ENCODE measurements at places on chromosomes 16 and 17.

DNA sequence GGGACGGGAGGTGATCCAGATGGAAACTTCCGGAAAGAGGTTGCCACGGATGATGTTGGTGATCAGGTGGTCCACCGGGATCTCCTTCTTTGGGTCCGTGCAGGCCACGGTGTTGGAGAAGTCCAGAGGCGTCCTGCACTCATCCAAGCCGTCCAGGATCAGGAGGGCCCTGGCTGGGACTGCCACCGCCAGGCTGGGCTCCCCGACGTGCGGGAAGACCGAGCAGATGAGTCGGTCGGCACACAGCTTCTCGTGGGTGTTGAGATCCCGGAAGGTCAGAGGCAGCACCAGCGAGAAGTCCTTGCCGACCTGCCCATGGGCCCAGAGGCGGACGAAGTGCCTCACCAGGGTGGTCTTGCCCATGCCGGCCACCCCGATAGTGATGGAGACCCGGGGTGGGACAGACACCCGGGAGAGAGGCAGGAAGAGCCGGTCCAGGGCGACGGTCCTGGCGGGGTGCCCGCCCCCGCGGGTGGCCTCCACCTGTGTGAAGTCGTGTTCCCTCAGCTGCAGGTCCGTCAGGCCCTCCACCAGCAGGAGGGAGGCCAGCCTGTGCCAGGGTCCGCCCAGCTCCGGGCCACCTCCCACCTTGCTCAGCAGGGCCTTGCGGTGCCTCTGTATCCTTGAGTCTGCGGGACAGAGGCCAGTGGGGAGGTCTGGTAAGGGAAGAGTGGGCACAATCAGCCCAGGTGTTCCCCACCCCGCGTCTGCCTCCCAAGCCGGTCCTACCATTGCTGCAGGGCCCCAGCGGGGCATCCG is 12.9 kb downstream of the NLRC3 start:
- no peak for DNase-seq

- no peak for DNase-seq
Observed at GRCh38 chr16:55466209-55466608, 12.8 kb upstream of the MMP2 start.

DNA sequence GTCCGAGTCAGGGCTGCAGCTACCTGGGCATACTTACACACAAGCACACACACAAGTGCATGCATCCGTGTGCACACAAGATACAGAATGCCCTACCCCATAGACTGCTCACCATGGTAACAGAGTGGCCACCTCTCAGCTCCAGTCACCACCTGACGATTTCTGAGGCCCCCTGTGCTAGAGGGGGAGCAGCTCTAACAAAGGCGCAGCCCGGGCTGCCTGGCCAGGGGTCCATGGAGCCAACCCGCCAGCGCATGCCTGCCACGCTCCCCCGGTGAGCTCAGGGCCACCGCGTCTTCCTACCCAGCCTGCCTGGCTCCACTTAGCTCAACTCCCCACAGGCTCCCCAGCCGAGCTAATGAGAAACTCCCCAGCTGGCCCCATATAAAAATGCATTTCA is 75.5 kb downstream of the ZNF423 start:
- DNase-seq: no peak

DNA sequence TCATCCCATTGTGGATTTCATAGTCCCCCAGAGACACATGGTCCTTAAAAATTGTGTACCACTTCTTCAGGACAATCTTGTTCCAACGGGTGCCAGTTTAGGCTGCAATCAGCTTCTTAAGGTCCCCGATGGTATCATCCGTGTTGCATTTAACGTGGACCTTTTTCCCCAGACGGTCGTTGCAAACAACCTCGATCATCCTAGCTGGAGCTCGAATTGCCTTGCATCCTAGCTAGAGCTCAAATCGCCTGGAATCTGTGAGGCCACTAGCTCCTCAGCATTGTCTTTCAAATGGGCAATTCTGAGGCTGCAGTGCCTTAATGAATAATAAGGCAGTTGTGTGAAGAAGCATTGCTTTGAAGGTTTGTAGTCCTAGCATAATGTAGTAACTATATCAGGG is 37.7 kb upstream of the RHBDL3 start:
- no peak for DNase-seq

DNA sequence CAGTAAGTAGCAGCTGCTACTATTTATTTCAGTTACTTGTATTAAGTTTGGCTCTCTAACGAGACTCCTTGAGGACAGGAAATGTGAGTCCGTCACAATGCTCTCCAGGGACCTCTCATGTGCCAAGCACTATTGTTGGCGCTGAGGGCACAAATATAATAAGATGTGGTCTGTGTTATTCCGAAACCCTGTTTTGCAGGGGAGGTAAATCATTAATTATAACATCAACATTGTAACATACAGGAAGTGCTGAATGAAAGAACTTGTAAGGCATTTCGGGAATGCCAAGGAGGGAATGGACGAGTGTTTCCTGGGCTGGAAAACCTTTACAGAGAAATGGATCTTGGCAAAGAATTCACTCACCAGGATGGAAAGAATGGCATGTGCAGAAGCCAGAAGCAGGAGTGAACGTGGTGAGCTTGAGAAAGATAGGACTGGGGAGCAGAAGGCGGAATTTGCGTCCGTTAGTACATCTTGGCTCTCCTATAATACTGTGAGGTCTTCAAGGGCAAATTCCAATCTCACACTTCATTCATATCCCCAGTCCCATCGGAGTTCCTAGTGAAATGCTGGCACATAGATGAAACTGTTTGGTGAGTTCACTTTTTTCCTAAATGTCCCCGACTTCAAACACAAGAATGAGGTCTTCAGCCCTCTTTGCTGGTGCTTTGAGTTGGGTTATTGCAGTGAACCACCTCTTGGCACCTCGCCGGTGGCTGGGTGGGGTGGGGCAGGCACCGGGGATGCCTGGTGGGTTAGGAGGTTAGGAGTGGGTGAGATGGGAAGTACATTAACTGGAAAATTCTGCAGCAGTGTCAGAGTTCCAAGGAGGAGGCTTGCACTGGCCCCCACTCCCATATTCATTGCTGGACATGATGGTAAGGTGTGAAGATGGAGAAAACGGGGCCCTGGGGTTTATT is 11.5 kb downstream of the TAC4 start:
- no peak for DNase-seq

DNA sequence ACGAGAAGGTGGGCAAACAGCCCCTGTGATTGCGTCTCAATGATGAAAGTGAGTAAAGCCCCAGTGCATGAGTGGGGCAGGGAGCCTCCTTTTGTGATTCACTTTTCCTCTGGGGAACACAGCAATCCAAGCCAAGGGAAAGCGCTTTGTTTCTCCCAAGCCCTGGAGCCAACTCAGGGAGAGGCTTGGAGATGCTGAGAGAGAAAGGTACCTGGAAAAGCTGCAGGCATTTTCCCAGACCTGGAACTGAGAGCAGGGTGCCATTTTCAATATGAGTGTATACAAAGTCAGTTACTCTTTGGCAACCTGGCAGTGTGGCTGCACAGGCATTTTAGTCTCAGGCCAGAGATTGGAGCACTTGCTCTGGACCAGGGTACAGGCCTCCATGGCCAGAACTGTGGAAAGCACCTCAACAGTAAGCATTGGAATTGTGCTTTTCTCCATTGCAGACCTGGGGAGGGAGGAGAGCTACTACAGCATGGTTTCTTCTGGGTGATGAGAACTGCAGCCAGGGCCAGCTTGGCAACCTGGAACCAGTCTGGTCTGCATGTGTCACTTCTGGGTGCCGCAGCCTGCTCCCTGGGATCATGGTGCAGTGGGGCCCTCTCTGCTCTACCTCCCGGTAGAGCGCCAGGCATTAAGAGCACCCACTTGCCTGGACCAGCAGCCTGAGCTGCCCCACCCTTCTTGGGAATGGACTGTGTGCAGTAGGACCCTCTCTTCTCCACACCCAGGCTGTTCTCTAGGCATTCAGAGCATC is 89.0 kb upstream of the CDH5 start:
- no peak for DNase-seq

GRCh38 chr17:58538811-58539409 is 24.5 kb upstream of the MTMR4 start:
- DNase-seq: no peak

- DNase-seq: no peak
Observed at GRCh38 chr17:73723317-73723716, 79.1 kb upstream of the SDK2 start.

- no peak for DNase-seq
Observed at GRCh38 chr16:87662254-87663204, 60.2 kb downstream of the JPH3 start.

Data from activated CD4-positive, alpha-beta T cell treated with anti-CD3 and anti-CD28 coated beads, Interleukin-2, amount 50 U/mL, for 4 hours (primary cell).